ENCODE measurements at places on chromosomes 12 and 14.

GRCh38 chr12:123997033-123997822 is 24.2 kb downstream of the ZNF664 start:
- DNase-seq, result no peak

DNA sequence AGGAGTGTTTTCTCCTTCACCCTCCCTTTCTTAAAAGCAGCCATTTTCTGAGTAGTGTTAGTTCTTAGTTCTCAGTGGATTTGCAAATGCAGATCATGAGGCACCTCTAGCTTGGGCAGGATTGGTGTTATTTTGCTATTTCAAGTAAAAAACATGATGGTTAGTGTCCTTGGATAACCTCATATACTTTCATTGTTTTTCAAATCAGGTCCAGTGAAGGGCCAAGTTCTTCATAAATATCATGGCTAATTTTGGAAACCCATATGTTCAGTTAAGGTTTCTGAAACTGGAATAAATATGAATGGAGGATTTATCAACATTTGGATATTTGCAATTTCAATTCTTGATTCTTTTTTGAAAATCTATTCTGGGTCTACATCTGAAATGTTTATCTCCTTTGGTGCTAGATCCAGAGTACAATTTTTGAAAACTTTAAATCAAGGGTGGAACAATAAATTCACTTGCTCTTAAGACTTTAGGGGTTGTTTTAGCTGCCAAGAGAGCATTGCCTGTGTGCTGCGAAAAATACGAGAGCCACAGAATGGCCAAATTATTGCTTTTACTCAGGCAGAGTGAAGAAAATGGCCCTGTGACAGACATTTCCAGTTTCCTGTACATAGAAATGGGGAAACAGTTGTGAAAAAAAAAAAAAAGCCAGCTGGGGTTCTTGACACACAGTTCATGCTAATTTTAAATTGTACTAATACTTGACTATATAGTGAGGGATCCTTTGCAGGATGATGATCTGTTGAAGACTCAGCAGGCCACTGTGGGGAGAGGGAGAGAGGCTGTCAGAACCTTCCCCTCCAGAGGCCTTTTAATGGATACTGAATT is 104.6 kb downstream of the BICD1 start:
- DNase-seq, result peak; percentile 15

DNA sequence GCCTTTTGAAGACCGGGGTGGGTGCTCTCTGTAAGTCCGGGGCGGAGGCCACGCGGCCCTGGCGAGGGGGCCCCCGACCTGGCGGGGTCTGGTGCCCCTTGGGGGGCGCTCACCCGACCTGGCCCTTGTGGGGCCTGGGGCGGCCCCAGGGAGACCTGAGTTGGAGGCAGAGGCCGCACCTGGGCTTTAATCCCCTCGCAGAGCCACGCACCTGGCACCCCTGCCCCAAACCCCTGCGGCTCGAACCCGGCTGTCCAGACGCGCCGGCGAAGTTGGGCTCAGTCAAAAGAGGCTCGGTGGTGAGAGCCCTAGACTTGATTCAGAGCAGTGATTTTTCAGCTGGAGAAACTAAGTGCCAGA is 267 bp downstream of the CFAP251 start:
- DNase-seq, result no peak

GRCh38 chr12:95517246-95517645 is 34.0 kb downstream of the USP44 start:
- no peak for DNase-seq

DNA sequence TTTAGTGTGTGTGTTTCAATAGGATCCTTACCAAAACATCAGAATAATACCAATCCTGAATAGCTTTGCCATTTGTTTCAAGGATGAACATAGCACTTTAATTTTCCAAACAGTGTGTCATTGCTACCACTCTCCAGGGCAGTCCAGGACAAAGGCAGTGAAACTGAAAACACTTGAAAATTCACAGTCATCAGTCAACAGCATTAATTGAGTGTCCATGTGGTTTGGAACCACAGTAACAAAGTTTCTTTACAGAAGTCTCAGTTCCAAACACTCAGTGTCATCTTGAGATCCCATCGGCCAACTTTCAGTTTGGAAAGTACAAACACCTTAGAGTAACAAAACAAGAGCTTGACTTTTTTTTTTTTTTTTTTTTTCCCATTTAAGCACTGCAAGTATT is 228.4 kb upstream of the SOX5 start:
- no peak for DNase-seq

DNA sequence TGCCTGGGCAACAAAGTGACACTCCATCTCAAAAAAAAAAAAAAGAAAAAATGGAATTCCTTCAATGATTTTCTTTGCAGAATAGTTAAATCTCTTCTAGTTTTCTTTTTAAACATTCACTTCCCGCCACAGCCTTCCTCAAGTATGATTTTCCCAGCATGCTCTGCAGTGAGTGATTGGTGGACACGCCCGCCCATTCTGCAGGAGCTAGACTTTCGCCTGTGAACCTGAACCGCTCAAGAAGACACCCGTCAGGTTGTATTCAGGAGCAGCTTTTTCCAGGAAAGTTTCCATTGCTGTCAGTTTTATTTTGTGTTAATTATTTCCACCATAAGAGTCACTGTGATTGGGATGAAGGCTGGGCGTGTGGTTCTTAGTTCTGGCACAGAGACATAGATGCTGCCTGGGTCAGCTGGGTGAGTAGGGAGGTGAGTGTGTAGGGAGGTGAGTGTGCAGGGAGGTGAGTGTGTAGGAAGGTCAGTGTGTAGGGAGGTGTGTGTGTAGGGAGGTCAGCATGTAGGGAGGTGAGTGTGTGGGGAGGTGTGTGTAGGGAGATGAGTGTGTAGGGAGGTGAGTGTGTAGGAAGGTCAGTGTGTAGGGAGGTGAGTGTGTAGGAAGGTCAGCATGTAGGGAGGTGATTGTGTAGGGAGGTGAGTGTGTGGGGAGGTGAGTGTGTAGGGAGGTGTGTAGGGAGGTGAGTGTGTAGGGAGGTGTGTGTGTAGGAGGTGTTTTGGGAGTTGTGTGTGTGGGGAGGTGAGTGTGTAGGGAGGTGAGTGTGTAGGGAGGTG is 76.2 kb downstream of the KIF26A start:
- DNase-seq, result no peak

- DNase-seq, result no peak
Observed at GRCh38 chr14:34113005-34113511, 162.2 kb upstream of the EGLN3 start.

GRCh38 chr12:46933947-46934346 is 108.2 kb upstream of the SLC38A4 start:
- DNase-seq, result no peak

- DNase-seq, result no peak
Observed at GRCh38 chr14:59208954-59209353, 20.5 kb downstream of the DAAM1 start.

- DNase-seq, result no peak
Observed at GRCh38 chr12:97464385-97465321, 2.0 kb downstream of the RMST start.

GRCh38 chr12:58202933-58203718 is 261.8 kb downstream of the ATP23 start:
- DNase-seq, result no peak

DNA sequence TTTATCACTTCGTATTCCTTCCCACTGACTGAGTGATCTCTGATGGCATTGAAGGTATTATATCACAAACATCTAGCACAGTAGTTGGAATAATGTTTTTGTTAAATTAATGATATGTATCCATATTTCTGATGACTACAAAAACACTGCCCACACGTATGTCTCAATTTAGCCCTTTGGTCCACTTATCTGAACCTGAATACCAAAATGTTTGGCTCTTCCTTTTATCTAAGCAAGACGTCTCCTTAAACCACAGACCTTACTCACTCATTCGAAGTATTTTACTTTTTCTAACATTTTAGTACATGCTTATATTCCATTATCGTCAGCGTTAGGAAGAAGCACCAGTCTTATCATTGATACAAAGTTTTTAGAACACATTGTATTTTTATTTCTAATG is 126.4 kb downstream of the PIK3C2G start:
- DNase-seq, result no peak

DNA sequence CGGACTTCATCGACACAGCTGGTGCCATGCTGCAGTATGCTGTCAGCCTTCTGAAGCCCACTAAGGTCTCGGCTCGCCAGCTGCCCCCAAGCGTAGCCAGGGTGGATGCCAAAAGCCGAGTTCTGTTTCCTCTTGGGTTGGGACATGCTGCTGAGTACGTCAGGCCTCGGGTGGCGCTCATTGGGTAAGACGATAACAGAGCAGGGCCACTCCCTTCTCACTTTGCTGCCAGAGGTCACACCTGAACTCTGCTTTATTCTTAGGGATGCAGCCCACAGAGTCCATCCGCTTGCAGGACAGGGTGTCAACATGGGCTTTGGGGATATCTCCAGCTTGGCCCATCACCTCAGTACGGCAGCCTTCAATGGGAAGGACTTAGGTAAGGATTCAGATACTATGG is 11.1 kb downstream of the COQ6 start:
- no peak for DNase-seq

DNA sequence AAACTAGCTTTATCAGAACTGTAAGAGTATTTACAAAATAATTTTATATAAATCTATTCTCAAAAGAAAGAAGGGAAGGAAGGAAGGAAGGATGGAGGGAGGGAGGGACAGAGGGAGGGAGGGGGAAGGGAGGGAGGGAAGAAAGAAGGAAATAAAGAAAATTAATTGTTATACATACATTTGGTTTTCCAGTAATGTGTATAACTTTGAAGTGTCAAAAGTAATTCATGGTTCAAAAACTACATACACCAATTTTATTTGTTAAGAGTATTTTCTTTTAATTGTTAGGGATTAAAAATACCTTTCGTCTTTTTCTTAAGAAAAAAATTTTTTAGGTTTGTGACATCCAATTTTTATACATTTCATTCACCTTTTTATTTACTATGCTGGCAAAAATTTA is 17.5 kb upstream of the KCNC2 start:
- no peak for DNase-seq

- DNase-seq, result no peak
Observed at GRCh38 chr14:92959761-92960680, 37.1 kb downstream of the CHGA start.

DNA sequence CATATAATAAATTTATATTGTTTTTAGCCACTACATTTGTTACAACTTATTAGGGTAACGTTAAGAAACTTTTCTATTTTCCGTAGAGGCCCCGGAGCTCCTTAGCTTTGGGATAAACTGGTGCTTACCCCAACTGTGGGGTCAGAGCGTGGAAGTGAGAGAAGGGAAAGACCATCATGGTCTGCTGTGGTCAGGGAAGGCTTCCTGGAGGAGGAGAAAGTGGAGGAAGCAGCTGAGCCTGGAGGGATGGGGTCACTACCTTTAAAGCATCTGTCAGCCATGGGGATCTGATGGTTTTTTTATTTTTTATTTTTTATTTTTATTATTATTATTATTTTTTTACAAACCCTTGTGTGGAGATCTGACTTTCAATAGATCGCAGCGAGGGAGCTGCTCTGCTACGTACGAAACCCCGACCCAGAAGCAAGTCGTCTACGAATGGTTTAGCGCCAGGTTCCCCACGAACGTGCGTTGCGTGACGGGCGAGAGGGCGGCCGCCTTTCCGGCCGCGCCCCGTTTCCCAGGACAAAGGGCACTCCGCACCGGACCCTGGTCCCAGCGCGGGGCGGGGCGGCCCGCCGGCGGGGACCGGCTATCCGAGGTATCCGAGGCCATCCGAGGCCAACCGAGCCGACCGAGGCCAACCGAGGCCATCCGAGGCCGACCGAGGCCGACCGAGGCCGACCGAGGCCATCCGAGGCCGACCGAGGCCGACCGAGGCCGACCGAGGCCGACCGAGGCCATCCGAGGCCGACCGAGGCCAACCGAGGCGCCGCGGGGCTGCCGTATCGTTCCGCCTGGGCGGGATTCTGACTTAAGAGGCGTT is 1101.2 kb upstream of the TMEM132C start:
- peak; percentile 46 for DNase-seq

GRCh38 chr12:79524507-79525148 is 166.1 kb downstream of the PAWR start:
- no peak for DNase-seq

GRCh38 chr12:5691943-5692342 is 253.1 kb downstream of the ANO2 start:
- no peak for DNase-seq

DNA sequence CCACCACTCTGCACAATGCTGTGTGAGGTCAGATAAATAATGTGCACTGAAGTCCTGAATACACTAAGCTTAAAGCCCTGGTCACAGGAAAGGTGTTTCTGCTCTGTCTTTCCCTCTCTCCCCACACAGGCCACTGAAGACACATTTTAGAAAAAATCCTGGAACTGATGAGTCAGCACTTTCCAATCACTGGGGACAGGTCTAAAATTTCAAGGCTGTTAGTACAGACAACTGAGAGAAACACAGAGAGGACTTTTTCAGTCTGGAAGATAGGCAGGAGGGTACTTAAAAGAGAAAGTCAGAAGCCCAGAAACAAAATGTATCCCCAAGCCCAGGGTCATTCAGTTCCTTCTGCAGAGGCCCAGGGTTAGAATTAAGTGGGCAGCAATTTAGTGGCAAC is 333.9 kb upstream of the CCDC196 start:
- DNase-seq, result no peak

- no peak for DNase-seq
Observed at GRCh38 chr12:31210104-31210503, 115.8 kb downstream of the SINHCAF start.

Measured in DMS 273 treated with DMSO at 0.1 percent for 48 hours (cell line).